Fibroblast of mammary gland (primary cell): ENCODE measurements at places on chromosomes 13 and 19.

DNA sequence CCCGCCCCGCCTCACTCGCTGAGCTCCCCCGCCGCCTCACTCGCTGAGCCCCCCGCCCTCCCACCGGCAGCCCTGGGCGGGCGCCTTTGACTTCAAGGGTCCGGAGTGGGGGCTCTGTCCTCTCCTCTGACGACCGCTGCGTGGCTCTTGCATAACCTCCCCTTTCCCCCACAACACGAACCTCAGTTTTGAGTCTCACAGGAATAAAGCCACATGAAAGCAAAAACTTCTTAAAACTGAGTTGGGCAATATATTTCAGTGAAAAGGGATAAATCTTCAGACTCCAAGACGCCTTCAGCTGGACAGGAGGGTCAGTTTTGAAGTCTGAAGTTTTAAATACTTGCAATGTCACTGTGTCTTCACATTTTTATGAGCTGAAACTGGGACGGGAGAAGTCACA is 70.6 kb upstream of the C13orf46 start:
- peak; percentile 92 for DNase-seq

GRCh38 chr13:22256111-22256639 is 585.3 kb downstream of the FGF9 start:
- no peak for DNase-seq

DNA sequence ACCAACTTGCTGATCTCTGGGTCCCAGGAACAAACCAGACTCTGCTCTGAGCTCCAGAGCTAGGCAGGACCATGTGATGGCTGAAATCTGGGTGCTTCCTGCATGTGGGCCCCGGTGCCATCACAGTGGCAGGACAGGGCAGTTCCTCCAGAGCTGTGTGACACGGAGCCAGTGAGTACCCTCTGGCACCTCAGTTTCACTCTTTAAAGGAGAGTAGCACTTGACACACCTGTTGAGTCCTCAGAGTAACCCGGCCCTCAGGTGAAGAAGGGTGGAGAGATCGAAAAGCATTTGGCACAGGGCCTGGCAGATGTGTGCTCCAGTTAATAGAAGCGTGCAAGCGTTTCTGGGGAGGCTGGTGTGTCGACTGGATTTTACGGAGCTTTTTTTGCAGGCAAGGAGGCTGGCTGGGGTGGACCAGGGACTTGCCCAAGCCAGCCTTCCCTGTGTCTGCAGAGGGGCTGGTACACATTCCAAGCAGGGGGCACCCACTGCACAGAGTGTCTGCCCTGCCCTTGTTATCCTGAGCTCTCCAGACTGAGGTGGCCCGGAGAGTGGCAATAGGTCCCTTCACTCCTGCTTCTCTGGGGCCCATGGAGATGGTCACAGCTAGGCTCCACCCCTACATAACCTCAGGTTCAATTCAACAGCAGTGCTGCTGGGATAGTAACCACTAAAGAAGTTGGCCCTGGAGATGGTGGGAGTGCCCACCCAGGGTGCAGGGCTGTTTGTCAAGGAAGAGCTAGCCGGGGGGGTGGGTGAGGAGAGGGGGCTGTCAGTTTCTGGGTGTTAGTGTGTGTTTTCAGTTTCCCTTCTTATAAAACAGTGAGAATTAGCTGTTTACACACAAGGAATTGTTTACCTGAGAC is 8.3 kb downstream of the RPS19 start:
- no peak for DNase-seq

DNA sequence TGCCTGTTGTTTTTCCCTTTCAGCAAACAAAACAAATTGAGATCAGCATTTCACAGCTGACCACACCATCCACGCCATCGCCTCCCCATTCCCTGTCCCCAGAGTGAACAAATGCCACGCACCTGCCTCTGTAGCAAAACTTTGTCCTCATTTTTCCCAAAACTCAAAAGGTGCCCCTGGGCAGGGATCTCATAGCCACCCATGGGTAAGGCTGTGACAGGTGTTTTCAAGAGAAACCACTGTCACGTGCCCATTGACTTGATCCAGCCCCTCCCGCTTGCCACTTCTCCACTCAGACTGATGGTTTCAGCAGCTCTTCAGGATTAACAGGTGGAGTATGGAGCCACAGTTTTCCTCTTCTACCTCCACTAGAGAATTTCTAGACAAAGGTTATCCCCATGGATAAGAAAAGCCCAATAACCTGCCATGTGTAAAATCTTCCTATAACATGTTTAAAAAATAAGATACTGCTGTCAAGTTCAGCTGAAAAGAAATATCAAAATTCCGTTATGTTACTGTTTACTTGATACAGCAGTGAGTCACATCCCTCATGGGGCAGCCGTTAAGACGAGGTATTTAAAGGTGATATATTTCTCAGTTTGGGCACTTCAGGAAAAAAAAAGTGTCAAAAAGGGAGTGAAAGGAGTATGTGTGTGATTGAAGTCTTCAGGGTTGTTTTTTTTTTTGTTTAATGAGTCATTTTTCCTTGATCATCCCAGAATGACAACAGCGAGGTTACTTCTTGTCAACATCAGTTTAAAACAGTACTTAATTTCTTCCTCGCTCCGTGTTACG is 63.5 kb upstream of the GPR183 start:
- no peak for DNase-seq

- DNase-seq: no peak
These were observed 162.7 kb downstream of the KDM4B start for GRCh38 chr19:5131506-5132205.

- no peak for DNase-seq
These were observed 679 bp upstream of the CDADC1 start for GRCh38 chr13:49246850-49247642.

GRCh38 chr19:47446534-47447469 is 24.9 kb downstream of the SLC8A2 start:
- DNase-seq: no peak

- DNase-seq: no peak
These were observed 195.3 kb upstream of the HTR2A start for GRCh38 chr13:47092202-47092601.

DNA sequence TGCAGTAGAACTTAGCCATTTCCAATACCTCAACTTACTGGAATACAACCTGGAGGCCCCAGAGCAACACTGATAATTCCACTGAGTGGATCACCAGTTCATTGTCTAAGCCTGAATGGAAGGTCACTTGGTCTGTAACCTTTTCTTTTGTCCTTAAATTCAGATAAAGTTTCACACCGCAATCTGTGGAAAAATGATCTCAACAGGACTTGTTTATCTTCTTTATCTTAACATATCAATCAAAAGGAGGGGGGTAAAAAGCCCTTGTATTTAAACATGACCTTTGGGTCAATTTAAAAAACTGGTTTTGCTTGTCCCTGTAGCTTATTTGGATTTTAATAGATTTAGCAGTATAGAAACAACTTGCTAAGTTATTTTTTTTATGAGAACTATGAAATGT is 21.6 kb downstream of the SAE1 start:
- no peak for DNase-seq

- DNase-seq: peak; percentile 22
These were observed 118.1 kb upstream of the FRY start for GRCh38 chr13:31913459-31913858.

DNA sequence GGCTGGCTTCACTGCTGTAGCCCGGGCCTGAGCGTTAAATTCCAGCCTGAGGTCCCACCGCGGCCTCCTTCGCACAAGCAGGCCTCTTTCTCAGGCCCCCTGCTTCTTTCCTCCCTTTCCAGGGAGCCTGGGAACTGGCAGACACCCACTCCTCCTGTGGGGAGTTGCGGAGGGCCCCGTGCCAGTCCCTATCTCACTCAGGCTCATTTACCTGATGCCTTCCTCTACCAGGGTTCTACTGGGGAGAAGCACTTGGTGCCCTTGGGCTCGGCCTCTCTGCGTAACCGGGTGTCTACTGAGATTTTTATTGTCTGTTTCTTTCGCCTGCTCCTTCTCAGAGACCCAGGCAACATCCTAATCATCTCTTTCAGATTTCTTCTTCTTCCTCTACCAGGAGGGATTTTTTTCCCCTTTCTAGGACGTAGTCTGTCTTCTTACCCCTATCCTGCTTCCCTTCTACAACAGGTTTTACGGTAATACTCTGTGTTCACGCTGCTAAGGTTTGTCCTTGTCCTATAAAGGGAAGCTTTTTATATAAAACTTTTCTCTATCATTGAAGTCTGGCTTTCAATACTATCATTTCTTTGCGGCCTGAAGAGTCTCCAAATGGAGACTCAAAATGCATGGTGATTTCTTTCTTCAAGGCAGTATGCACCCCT is 135.4 kb upstream of the GPR12 start:
- DNase-seq: no peak

- DNase-seq: no peak
These were observed 156.2 kb downstream of the PCCA start for GRCh38 chr13:100245104-100245503.

GRCh38 chr13:19888799-19889198 is 25.4 kb upstream of the ZMYM5 start:
- peak; percentile 35 for DNase-seq

- no peak for DNase-seq
These were observed 3.0 kb upstream of the KCTD12 start for GRCh38 chr13:76889254-76889653.

GRCh38 chr19:35212241-35212640 is 16.3 kb downstream of the FAM187B start:
- DNase-seq: no peak

GRCh38 chr19:56949626-56950025 is 109.1 kb upstream of the PEG3 start:
- DNase-seq: no peak

DNA sequence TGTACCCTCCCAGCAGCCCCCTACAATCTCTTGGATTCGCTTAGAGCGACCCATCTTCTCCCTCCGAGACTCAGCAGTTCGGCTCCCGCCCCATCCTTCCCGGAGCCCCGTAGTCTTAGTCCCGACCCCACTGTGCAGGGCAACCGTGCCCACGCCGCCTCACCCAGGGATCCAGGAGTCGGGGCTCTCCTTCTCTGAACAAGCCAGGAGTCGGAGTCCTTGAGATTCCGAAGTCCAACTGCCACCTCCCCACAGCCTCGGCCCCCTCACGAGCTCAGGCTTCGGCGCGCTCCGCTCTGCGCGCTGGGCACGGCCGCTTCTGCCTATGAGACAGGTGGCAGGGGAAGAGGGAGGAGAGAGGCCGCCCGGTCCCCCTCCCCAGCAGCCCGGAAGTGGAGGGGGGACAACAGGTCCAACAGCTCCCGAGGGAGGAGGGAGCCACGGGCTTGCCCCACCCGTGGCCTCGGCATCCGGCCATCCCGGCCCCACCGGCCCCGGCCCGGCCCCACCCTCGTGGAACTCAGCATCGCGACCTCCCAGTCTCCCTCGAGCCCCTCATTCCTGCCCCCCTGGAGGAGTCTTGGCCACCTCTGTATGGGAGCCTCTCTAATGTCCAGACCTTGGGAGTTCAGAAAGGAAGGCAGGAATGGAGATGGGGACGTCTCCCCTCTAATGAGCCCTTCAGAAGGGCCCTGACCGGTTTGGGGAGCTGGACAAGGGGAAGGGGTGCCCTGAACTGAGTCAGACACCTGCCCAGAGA is at the start of gene PHLDB3:
PHLDB3 (minus strand) TSS at position 321 of the 760 bp plus-strand sequence. CDS start 628 bp downstream, outside the sequence.
- no peak for DNase-seq

- no peak for DNase-seq
These were observed 187.3 kb downstream of the ZNF536 start for GRCh38 chr19:30559446-30559845.

GRCh38 chr13:50720861-50721671 is 122.4 kb downstream of the DLEU7 start:
- peak; percentile 29 for DNase-seq

DNA sequence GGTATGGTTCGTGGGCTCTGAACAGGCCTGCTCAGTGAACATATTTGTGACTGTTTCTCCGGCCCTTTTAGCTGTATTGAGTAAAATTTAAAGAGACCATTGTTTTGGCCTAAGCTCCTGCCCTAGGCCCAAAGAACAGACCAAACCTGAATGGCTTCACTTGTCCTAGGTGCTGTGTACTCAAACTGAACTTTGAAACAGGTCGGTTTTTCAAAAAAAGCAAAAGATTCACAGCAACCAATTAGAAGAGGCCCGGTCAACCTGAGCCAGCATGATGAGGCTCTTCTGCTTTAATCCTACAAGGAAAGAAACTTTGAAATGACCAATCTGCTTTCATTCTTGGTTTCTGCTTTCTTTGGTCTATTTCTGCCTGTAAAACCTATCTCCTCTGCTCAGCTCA is 50.6 kb downstream of the USPL1 start:
- DNase-seq: no peak

- no peak for DNase-seq
These were observed 1.4 kb downstream of the CUL4A start for GRCh38 chr13:113210833-113211232.

GRCh38 chr13:88068975-88069374 is 397.8 kb downstream of the SLITRK5 start:
- no peak for DNase-seq

- DNase-seq: no peak
These were observed 22.4 kb upstream of the C13orf46 start for GRCh38 chr13:113996081-113996911.

DNA sequence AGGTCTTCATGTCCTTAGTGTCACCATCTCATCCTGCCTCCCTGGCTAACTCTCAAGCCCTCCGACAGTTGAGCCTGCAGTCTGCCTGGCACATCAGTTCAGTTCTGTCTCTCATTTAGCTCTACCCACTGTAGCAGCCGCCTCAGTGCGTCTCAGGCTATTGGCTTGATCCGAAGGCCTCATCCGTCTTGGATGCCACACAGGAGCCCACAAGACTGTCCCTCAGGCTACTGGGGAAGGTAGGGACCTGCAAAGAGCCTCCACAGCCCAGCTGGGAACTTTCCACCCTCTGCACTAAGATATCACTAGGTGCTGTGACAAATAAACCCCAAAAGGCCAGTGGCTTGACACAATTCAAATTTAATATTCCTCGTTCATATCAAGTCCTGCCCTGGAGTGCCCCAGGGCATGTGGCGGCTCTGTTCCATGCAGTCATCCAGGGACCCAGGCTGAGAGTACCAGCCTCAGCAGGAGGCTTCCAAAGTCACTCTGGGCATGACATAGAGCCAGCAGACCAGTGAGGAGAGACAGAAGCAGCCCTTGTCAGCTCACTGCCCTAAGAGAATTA is 5.7 kb downstream of the VSTM2B start:
- DNase-seq: no peak

GRCh38 chr13:39051157-39051556 is 12.9 kb downstream of the NHLRC3 start:
- DNase-seq: peak; percentile 62
